T follicular helper cell (primary cell): ENCODE measurements at places on chromosomes 5 and 9.

DNA sequence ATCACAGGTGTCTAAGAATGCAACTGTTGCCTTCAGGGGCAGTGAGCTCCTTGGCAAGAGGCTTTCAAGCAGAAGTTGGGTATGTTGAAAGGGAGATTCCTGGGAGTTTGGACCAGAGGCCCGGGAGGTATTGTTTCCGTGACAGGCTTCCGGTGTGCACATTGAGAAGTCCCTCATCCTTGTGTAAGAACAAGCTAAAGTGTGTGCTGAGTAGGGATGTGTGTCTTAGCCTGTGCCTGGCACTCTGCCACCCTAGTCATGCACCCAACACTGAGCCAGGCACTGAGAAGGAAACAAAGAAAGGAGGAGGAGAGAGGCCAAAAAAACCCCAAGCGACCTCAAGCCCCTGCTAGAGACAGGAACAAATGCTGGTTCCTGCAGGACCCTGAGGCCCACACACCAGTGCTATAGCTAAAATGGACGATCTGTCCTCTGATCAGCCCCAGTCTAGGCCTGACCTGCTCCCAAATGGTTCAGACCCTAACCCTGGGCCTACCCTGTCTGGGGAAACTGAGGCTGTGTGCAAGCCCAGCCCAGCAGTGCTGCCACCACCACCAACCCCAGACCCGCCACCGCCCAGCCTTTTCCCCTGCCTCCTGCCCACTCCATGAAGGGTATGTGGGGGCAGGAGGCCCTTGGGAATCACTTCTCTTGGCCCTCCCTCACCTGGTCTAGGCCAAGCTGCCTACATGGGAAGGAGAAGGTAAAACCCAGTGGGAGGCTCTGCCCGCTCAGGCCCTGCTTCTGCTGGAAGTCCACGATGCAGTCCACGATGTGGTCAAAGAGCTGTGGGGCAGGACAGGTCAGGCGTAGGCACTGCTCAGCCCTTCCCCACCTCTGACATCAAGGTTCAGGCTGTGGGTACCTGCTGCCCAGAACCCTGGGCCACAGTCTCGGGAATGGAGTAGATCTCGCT is 12.6 kb downstream of the HK3 start:
- no peak for DNase-seq

- DNase-seq = no peak
Measured at GRCh38 chr5:170885256-170885655, 23.4 kb downstream of the RANBP17 start.

- no peak for DNase-seq
Measured at GRCh38 chr9:31412081-31412480, 972.4 kb upstream of the ACO1 start.

DNA sequence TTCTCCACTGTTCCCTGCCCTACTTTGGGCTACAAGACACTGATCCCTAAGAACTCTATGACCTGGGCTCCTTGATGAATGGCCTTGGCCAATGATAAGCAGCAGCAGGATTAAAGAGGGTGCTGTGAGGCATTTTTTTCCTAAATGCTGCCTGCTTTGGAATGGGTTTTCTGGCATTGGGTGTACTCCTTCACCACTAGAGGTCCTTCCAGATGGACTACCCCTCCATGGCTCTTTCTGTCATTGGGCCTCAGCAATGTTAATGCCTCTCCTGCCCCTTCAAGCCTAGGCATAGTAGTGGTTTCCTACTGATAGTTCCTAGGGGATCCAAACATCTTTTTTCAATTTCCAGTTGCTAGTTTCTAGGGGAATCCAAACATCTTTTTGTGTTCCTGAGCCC is 319.3 kb upstream of the RPS23 start:
- DNase-seq = no peak

DNA sequence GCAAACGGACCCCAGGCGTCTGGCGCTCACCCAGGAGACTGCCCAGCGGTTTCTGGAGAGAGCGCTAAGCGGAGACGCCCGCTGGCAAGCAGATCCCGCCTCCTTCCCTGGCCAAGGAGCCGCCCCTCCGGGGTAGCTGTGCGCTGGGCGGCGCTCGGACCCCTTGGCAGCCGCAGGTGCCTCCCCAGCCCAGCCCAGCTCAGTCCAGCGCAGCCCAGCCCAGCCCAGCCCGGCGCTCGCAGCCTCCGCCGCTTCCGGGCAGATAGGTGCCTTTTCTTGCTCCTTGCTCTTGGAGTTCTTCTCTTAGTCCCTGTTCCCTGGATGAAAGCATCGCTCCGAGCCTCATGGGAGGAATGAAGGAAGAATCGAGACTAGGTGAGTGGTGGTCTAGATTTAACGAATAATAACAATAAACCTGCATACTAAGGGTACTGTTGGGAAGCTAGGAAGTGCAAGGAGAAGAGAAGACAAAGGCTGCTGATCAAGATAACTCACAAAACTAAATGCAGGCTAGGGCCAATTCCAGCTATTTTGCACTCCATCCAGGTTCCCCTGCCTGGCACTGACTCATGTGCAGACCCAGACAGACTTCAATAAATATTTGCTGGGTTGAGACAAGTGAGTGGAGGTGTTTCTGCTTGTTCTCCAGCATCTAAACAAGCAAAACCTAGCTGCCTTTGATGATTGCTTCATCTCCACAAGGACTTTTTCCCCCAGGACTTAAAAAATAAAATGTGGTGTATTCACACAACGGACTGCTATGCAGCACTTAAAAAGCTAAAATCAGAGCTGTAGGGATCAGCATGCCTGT is at the start of gene STK32A:
Gene STK32A, plus strand, starts transcription at position 202 of the 811 bp plus-strand sequence. CDS start 4,609 bp downstream, outside the sequence.
- no peak for DNase-seq

- DNase-seq = no peak
Measured at GRCh38 chr5:138905541-138905940, 30.4 kb upstream of the LRRTM2 start.

GRCh38 chr5:142748568-142749249 is 21.5 kb upstream of the ARHGAP26 start:
- DNase-seq = peak; percentile 15

- DNase-seq = no peak
Measured at GRCh38 chr5:16615741-16616535, 859 bp downstream of the RETREG1 start.

GRCh38 chr5:66826696-66827095 is 230.5 kb downstream of the MAST4 start:
- DNase-seq = no peak

GRCh38 chr5:32837211-32837610 is 126.1 kb downstream of the NPR3 start:
- no peak for DNase-seq

DNA sequence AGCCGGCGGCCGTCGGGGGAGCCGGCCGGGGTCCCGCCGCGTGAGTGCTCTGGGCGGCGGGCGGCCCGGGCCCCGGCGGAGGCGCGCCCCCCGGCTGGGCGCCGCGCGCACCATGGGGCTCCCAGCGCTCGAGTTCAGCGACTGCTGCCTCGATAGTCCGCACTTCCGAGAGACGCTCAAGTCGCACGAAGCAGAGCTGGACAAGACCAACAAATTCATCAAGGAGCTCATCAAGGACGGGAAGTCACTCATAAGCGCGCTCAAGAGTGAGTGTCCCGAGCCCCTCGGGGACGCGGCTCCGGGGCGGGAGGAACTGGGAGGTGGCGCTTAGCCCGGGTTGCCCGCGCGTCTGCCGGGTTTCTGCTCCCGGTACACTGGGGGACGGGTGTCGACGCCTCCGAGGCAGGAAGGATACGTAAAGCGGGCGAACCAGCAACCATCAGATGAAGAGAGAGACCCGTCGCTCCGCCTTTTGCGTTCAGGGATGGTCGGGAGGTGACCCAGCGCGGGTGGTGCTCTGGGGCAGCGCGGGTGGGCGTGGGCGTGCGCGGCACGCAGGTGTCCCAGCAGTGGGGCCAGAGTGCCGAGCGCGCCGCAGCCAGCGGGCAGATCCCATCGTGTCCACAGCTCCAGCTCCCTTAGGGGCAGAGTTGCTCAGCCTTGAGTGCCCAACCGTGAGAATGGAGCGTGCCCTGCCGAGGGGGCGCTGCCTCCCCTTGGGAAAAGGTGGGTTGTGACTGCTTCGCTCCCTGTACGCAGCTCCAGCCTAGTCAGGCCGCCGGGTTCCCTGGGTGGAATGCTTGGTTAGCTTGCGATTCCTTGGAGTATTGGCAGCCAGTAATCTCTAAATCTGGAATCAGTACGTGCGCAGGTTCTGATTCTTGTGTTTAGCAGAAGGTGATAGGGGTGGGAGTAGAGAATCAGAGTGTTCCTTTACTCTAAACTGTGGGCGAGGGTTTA is 753 bp downstream of the ARHGAP26 start:
- peak; percentile 42 for DNase-seq

GRCh38 chr5:134174841-134175839 is 1.6 kb downstream of the SKP1 start:
- DNase-seq = no peak
